Gastroesophageal sphincter (tissue), 4 donors: ENCODE measurements at places on chromosomes 1 and 21.
A peak's percentile ranks its signal among the peaks of the same experiment; 100 is the strongest.

GRCh38 chr1:39672551-39672947 is 642 bp upstream of the NT5C1A start:
- peak; percentile 19 for ATAC-seq

GRCh38 chr1:17425806-17426600 is 13.5 kb downstream of the RCC2 start:
- ATAC-seq, result no peak

DNA sequence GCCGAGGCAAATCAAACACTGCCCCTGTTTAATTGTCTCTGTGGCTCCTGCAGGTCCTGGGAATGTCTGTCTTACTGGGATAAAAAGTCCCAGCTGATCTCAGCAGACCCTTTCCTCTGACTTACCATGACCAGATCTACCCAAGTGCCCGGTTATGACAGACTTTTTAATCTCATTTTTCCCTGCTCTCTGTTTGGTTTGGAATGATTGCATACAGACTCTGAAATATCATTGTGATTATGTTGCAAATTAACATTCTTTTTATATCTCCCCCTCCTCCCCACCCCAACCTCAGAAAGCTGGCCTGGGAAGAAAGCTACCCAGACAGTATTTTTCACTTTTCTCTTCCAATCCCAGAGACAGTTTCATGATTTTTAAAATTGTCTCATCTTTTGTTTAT is 16.3 kb downstream of the RAB7B start:
- ATAC-seq, result no peak

- ATAC-seq, result no peak
Observed at GRCh38 chr1:30660241-30660640, 63.1 kb downstream of the MATN1 start.

DNA sequence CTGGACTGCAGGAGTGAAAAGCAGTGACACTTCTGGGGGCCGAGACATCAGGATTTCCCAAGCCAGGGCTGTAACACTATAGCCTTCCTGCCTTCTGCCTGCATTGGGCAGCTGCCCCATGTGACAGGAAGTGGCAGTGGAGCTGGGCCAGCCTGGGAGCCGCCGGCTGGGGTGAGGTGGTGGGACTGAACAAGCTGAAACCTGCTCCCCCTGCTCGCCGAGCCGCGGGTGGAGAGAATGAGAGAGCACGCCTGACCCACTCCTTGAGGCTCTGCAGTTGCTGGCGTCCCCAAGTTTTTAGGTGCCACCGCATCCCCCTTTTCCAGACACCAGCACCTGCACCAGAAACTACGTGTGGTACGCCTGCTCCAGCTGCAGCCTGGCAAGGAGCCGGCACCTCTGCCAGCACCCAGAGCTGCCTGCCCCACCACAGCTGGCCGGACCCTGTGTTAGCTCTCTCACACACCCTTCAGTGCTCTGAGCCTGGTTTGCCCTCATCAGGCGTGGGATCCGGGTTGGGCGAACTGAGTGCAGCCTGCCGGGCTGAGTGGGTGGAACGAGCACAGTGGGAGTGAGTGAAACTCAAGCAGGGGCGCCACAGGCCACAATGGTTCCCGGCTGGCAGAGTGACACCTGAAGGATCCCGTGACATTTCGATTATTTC is 119.4 kb downstream of the AKT3 start:
- no peak for ATAC-seq

DNA sequence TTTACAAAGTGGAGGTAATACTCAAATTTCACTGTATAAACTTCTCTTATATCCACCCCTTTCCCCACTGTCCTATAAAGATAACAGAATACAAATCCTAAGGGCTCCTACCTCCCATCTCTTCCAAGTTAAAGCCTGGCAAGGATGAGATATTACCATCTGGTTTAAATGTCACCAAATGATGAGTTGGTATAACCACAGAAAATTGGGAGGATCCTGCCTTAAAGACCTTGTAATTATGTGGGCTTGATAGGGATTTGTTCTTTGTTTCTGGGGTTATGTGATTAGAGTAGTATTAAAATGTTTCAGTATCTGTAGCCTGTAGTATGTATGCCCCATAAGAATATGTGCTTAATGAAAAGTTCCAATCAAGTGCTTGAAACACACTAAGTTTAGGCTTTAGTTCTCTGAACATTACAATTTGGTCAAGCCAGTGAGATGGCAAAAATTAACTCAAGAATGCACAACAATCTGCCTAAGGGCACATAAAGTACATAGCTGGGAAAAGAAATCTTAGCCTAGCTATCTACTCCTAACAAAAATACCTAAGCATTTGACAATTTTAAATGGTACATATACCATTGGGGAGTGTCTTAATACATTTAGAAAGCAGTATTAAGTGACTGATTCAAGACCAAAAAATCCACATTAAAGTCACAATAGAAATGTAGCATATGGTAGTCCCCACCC is 14.0 kb downstream of the KDM5B start:
- no peak for ATAC-seq

- no peak for ATAC-seq
Observed at GRCh38 chr21:36605426-36605825, 93.5 kb upstream of the SIM2 start.

DNA sequence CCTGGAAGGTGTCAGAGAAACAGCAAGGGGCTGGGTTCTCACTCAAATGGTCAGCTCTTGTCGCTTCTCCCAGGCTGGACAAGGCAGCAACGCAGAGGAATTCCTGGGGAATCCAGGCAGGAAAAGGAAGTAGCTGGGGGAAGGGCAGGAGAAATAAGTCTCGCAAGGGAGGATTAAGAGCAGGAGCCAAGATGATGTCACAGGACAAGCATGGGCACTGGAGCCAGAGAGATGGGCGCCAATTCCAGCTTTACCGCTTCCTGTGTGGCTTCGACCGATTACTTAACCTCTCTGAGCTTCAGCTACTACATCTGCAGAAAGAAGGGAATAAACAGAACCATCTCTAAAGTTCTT is 70.5 kb downstream of the SSBP3 start:
- peak; percentile 90 for ATAC-seq

- peak; percentile 48 for ATAC-seq
Observed at GRCh38 chr1:41751804-41752513, 166.8 kb downstream of the HIVEP3 start.

- ATAC-seq, result no peak
Observed at GRCh38 chr1:115677182-115677555, 35.4 kb downstream of the VANGL1 start.

DNA sequence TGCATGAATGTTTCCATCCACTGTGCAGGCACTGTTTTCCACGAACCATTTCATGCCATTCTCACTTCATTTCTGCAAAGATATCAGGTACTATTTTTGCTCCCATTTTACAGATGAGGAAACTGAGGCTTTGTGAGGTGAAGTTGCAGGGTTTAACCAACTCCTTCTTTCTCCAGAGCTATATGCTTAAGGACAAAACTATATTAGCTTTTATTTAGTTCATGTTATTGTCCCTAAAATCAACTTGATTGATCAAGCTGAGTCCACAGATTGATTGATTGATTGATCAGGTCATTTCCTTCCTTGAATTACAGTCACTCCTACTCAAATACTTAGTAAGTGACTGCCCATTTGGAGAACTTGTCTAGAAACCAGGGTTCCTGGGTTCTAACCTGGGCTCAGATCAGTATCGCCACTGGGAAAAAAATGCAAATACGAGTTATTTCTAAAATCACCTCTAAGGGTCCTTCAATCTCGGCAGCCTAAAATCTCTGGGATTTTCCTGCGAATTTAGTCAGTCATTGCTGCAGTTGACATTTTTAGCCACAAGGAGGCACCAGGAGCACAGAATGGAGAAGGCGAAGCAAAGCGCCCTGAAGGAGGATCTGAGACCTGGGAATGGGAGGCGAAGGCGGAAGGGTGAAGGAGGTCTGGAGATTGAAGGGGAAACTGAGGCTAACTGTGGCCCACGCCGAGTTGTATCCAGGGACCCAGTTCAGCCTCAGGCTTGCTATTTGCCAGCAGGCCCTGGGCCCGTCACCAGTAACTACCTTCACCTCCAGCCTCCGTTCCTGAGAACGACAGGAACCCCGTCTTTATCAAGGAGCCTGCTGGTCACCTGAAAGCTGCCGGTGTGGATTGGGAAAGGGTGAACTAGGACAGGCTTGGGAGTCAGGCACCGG is 14.3 kb upstream of the MUL1 start:
- ATAC-seq, result peak; percentile 87

DNA sequence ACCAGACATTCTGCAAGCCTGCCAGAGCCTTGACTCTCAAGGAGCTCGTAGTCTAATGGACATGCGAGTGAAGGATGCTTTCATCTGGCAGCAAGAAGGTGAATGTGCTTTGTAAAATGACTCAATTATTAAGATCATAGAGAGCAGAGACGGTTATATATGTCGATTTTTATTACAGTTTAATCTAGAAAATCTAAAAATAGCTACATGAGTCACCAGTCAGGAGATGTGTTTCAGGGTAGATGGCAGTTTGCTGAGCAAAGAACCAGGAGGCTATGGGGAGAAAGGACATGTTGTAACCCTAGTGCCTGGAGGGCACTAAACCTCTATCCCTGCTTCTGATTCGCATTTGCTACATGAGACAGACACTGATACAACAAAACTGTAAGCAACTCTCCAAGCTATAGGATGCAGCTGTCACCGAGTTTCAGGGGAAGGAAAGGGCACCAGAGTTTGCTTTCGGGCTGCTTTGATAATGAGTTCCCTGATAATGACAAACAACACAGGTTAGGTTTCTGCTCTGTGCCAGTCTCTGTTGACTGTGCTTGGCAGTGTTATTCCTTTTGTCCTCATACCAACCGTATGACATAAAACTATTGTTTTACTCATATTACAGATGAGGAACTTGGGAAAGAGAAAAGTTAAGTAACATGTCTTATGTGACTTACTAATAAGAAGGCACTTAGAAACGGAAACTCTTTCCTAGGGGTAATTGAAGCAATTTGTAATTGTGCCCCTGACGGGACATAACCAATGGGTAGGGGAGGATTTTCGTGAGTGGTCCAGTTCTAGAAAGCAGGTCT is 43.2 kb downstream of the C1orf198 start:
- ATAC-seq, result peak; percentile 41

DNA sequence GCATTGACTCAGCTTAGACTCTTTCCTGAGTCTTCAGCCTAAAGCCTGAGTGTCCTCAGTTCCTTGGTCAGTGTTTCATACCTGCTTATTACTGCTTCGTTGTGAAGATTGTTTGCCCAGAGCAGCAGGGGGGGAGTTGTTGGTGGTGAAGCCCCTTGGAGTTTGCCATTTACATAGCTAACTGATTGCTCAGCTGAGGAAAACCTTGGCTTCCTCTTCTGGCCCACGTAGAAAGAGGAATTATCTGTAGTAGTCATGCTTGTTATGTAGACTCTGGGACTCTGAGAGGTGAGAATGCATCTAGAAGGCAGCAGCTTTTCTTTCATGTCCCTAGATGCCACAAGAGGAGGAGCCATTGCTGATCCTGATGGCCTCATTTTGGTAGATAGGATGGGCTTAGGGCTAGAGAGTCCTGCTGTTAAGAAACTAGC is 125.9 kb downstream of the MAST2 start:
- peak; percentile 53 for ATAC-seq

DNA sequence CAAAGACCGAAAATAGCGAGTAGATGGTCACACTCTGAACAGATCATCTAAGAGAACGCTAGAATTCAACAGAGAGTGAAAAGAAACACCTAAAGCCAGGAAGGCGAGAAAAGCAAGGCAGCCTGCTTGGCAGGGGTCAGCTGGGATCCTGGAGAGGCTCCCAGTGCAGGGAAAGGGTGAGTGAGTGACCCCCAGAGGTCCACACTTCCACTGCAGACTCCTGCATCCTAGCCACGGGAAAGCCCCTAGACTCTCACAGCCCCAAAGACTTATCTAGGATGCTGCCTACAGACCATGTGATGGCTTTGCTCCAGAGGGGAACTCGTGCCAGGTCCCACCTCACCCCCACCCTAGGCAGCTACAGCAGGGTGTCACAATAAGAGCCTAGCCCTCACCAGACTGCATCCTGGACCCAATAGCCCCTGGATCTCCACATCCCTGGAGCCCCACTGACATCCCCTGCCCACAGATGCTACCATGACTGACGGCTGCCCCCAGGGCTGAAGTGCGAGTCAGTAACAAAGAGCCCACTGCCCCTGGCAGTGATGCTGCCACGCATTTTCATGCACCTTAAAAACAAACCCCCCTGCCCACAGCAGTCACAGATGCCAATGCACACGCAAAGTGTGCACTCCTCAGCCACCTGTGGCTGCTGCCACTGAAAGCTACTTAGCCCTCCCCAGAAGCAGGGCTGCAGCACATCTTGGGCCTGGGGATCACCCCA is 62.2 kb downstream of the PSMG1 start:
- no peak for ATAC-seq

GRCh38 chr1:32729254-32730046 is 26.9 kb upstream of the SYNC start:
- ATAC-seq, result no peak

DNA sequence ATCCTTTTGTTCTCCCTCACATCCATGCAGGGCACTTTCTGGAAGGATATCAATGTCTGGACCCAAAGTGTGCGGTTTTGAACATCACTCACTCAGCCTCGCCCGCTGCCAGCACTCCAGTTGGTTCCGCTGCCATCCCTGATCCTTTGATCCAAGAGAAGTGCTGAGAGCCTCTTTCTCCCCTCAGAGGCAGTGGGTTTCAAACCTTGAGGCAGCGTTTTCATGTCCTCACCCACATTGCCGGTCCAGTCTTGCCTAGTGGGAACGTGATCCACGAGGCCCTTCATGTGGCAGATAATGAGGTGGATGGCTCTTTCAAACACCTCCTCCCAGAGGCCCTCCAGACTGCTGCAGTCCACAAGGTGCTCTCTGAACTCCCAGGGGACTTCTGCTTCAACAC is 122.2 kb downstream of the ACTL8 start:
- no peak for ATAC-seq

GRCh38 chr1:152411134-152411533 is 2.9 kb downstream of the CRNN start:
- ATAC-seq, result no peak

DNA sequence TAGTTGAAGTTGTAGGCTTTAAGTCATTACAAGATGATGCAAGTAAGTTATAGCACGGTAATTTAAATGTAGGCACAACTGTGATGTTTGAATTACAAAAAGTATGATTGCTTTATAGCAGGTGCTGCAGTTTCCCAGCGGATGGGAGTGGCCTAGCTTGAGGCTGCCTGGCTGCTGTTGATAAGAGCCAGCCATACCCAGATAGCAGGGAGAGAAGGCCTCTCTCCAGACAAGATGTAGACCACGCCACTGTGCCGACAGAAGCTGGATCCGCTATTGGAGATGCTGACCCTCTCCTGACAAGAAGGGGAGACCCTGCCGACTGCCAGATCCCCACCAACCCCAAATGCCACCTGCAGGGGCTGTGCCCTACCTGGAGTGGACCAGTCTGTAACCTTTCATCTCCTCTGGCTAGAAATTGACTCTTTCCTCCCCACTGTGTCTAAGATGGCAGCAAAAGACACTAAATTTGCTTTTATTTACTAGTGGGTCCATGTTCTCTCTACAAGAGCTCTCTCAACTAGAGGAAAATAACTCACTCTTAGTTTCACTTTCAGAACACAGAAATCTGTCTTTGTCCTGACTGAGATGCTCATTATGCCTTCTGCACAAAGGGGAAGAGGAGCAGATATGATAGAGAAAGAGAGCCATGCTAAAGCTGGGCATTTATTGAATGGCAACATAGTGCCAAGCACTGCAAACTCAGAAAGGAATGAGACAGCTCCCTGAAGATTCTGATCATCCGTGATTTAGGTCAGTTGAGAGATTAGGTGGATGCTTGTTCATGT is 127.9 kb downstream of the URB2 start:
- no peak for ATAC-seq

- ATAC-seq, result no peak
Observed at GRCh38 chr1:206803221-206803730, 31.0 kb upstream of the IL10 start.

- no peak for ATAC-seq
Observed at GRCh38 chr1:110286564-110286963, 52.6 kb upstream of the RBM15 start.

- no peak for ATAC-seq
Observed at GRCh38 chr1:118948846-118949245, 39.3 kb downstream of the TBX15 start.
